ENCODE measurements at places on chromosomes 12 and 14.

DNA sequence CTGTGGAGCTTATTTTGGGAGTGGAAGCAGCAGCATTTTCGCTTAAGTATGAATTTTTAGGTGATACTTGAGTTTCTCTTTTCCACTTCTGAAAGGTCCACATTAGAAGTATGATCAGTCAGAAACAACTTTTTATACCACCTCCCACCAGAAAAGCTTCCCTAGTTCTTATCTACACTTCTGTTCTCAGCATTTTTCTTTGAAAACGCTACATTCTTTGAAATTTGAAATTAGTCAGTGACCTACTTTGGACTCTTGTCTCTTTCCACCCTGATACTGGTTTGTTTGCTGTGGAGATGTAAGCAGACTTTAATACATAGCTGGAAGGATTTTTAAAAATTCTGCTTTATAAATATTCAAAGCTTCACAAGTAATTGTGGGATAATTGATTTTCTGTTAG, 22.2 kb downstream of the PCBP2 start:
- DNase-seq: no peak

GRCh38 chr12:116539905-116540482, 19.2 kb upstream of the MAP1LC3B2 start:
- DNase-seq: no peak

GRCh38 chr12:28512876-28513275, 322.6 kb downstream of the CCDC91 start:
- no peak for DNase-seq

GRCh38 chr14:32696325-32697091, 242.2 kb upstream of the NPAS3 start:
- DNase-seq: no peak

- no peak for DNase-seq
These were observed 169.5 kb upstream of the NTF3 start for GRCh38 chr12:5262450-5262849.

GRCh38 chr12:88805286-88805685, 225.0 kb upstream of the KITLG start:
- no peak for DNase-seq

DNA sequence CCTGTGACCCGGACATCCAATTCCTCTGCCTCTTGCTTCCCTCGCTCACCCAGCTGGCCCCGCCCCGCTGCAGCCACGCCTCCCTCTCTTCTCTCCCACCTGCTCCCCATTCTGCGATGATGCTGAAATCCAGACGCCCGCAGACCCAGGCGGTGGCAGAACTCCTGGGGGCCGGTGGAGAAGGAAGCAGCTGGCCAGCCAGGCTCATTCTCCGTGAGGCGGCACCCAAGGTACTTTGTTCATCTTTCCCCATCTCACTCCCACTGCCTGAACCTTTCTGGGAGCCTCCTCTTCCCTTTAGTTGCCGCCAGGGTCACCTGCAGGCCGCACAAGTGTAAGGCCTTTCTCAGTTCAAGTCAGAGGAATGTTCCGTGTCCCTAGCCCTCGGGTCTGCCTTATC, 35.7 kb downstream of the FOXN4 start:
- DNase-seq: no peak

GRCh38 chr14:101830271-101830670, 68.8 kb downstream of the PPP2R5C start:
- DNase-seq: no peak

DNA sequence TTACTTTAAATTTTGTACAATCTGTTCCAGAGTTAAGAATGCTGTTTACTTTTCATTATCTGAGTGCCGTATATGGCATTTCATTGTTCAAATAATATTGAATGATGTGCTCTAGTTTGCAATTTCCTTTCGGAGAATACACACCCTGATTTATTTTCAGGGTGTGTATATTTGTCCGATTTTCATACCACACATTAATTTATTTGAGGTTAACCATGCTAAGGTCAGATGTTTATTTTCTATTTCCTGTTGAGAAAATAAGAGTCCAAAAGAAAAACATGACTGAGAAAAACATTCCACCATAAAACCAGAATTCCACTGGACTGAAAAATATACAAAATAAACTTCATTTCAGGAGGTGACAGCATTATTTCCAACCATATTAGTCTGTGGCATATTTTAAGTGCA, 64.2 kb upstream of the OVCH1 start:
- DNase-seq: no peak

- no peak for DNase-seq
These were observed 885.3 kb upstream of the TMEM132C start for GRCh38 chr12:127381681-127382080.

DNA sequence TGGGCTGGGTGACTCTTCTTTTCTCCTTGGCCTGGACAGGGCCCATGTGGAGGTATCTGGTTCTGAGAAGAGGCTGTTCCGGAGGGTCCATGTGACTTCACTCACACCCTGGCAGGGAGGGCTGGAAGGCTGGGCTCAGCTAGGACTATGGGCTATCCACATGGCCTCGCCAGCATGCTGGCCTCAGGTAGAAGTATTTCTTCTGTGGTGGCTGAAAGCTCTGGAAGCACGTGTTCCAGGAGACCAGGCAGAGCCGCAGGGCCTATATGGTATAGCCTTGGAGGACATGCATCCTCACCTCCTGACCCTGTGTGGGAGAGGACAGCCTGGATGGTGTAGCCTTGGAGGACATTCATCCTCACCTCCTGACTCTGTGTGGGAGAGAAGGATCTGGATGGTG, 38.2 kb upstream of the FZD10 start:
- DNase-seq: no peak

GRCh38 chr12:48005001-48005749, 899 bp upstream of the COL2A1 start:
- no peak for DNase-seq

GRCh38 chr12:110585231-110585799, 2.2 kb upstream of the PPTC7 start:
- DNase-seq: no peak

- DNase-seq: no peak
These were observed 81.0 kb upstream of the SCAF11 start for GRCh38 chr12:46071335-46071734.

DNA sequence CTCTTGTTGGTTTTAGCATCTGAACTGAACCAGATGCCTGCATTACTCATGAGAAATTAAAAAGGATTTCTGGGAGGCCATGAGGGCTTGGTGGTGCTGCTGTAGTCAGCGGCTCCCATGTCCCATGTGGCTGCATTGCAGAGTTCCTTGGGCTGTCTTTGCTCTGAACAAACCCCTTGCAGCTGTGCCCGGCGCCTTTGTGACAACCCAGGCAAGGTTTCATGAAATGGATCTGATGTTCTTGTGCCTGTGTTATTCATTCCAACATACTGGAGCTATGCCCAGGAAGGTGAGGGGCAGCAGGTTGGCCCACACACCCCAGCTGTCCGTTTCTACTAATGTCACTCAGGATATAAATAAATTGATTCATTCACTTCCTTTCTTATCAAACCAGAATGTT, 40.8 kb downstream of the TGFB3 start:
- DNase-seq: no peak

- no peak for DNase-seq
These were observed 2.7 kb upstream of the TSPAN31 start for GRCh38 chr12:57741844-57742738.

GRCh38 chr12:67107751-67108269, 161.3 kb upstream of the CAND1 start:
- no peak for DNase-seq

DNA sequence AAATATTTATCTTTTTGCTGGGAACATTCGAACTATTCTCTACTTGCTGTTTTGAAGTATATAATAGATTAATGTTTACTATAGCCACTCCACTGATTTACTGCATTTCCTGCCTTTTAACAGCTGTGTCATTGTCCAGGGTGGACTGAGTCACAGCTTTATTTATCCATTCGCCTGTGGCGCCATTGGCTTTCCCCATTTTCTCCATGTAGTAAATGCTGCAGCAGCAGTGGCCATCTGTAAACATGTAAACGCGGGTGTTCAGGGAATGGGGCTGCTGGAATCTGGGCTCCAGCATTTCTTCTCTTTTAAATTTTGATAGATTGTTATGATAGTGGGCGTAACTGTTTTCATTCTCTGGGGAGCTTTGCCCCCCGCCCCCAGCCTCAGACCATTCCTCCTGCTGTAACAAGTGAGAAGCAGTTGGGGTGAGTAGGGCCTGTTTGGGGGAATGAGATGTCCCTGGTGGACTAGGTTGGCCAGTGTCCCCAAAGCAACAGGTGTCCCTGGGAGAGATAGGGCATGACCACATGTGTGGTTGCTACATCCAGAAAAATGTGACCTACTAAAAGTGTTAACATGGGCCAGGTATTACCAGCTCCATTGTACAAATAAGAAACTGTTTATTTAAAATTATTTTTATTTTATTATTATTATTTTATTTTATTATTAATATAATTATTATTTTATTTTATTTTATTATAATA, 32.9 kb downstream of the RIN3 start:
- no peak for DNase-seq
